Calu3 (cell line): ENCODE measurements at places on chromosomes 5 and 9. TPM values are rescaled to one million over a fixed set of nuclear protein-coding genes. Genes with fewer than 3 reads are reported as not detected.

The NRARP gene
- 32.6 and 32.9 TPM in 2 replicates for total RNA-seq

The TTC23L gene
- total RNA-seq, result 0.54 and 0.76 TPM in 2 replicates

The CCNJL gene
- total RNA-seq, result 13.2 and 17.4 TPM in 2 replicates

The ALDOB gene
- 7.1 and 7.4 TPM in 2 replicates for total RNA-seq

The AGPAT2 gene
- 40.4 and 45.4 TPM in 2 replicates for total RNA-seq

The PCDHGA3 gene
- not detected in 2 replicates for total RNA-seq

The ADRA1B gene
- 3.7 and 10.9 TPM in 2 replicates for total RNA-seq

The CAMK2A gene
- not detected in 2 replicates for total RNA-seq

DNA sequence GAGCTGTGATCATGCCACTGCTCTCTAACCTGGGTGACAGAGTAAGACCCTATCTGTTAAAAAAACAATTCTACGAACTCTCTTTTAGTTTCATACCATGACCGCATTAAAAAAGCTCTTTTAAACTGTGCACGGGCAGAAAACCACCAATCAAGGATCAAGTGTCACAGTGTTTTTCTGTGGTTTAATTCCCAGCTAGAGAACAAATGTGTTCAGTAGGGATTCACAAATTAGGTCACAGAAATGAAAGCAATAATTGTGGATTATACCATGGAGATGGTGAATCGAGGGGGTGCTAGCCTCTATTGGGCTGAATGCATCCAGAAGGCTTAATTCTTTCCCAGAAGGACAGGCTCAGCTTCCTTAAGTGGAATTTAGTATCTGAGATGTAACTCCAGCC lies 79.1 kb downstream of the ATG10 start:
- no peak for DNase-seq
- no peak overlapping the region for H3K27ac ChIP-seq
- H3K36me3 ChIP-seq, result no peaks in the 10 kb centered on the region
- H3K4me1 ChIP-seq, result no peaks in the 10 kb centered on the region
- H3K27me3 ChIP-seq, result no peaks in the 10 kb centered on the region

DNA sequence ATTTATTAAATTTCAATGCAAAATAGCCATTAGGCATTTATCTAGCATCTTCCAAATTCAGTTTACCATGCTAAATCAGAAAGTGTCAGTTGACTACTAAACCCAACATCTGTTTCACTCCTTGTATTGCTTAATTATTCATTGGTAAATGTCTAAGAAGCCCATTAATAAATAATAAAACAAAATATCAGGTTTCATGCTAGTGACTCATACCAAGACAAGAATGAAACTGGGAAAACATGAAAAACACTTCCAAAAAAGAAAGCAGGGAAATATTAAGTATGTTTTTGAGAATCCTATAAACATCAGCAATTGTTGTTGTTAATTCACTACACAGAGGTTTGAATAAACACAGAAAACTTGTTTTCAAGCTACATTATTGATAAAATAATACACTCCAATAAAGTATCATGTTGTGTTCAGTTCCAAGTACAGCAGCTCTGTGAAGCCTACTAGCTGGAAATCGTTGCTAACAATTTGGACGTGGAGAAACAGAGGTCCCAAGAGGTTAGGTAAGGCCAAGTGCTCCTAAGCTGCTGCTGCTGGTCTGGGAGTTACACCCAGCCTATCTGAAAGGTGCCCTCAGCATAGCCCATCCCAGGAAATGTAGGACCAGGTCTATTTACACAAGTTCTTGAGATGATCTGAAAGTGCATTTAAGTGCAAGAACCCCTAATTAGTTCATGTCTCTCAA lies 78.8 kb downstream of the GNAQ start:
- H3K27me3 ChIP-seq, result no peaks in the 10 kb centered on the region
- no peak overlapping the region for H3K27ac ChIP-seq
- DNase-seq, result no peak
- peaks cover 9% of the 10 kb centered on the region for H3K4me1 ChIP-seq

DNA sequence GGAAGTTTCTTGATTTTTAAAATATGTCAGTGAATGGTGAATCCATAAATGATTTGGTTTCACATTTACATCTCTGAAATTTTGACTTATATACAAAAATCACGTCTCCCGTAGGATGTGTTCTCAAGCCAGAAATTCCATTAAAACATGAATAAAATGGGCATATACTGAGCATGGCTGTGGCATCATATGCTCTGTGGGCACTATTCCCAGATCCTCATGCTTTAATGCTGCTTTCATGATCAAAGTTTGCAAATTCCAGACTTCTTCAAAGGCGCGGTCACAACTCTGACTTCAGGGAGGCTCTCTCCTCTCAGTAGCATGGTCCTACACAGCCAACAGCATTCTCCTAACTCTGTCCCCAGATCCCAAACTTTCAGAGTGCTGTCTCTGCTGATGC lies 723.2 kb downstream of the TAF11L14 start:
- no peak for DNase-seq
- H3K4me1 ChIP-seq, result no peaks in the 10 kb centered on the region
- no peak overlapping the region for H3K4me3 ChIP-seq
- H3K36me3 ChIP-seq, result no peaks in the 10 kb centered on the region

- no peak for DNase-seq
- H3K4me1 ChIP-seq, result no peaks in the 10 kb centered on the region
- no peaks in the 10 kb centered on the region for H3K36me3 ChIP-seq
- no peak overlapping the region for H3K4me3 ChIP-seq
- no peak overlapping the region for H3K27ac ChIP-seq
- H3K27me3 ChIP-seq, result peaks cover 80% of the 10 kb centered on the region
Measured at GRCh38 chr9:89801341-89801740, 196.5 kb downstream of the GADD45G start.

DNA sequence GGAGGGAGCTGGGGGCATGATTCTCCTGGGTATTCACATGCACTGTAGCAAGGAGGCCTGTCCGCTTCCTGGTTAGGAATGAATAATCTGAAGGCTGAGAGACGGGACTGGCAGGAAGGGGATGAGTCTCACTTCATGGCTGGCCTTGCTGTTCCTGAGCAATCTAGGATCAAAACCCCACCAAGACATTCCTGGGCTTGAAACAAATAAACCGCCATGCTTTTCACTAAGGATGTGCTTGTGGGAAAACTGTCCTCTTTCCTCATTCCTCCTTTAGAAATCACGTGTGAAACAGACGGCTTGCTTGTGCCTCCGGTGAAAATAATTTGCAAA lies 132.8 kb downstream of the MACROH2A1 start:
- H3K27ac ChIP-seq, result no peak overlapping the region
- no peaks in the 10 kb centered on the region for H3K4me1 ChIP-seq
- H3K4me3 ChIP-seq, result no peak overlapping the region
- H3K36me3 ChIP-seq, result no peaks in the 10 kb centered on the region
- DNase-seq, result no peak
- H3K27me3 ChIP-seq, result peaks cover 35% of the 10 kb centered on the region

- peak overlapping the region; percentile 98 for H3K27ac ChIP-seq
- H3K4me1 ChIP-seq, result peaks cover 23% of the 10 kb centered on the region
- no peaks in the 10 kb centered on the region for H3K27me3 ChIP-seq
- DNase-seq, result no peak
- peak overlapping the region; percentile 84 for H3K4me3 ChIP-seq
Measured at GRCh38 chr9:14316602-14317300, 2.8 kb upstream of the NFIB start.

GRCh38 chr9:119002491-119002890 lies 366.7 kb downstream of the BRINP1 start:
- no peak for DNase-seq
- no peaks in the 10 kb centered on the region for H3K27me3 ChIP-seq
- no peak overlapping the region for H3K27ac ChIP-seq
- no peaks in the 10 kb centered on the region for H3K36me3 ChIP-seq

GRCh38 chr9:7368410-7369292 lies 430.9 kb downstream of the DMAC1 start:
- no peaks in the 10 kb centered on the region for H3K4me1 ChIP-seq
- H3K27ac ChIP-seq, result no peak overlapping the region
- H3K27me3 ChIP-seq, result no peaks in the 10 kb centered on the region
- H3K4me3 ChIP-seq, result no peak overlapping the region

DNA sequence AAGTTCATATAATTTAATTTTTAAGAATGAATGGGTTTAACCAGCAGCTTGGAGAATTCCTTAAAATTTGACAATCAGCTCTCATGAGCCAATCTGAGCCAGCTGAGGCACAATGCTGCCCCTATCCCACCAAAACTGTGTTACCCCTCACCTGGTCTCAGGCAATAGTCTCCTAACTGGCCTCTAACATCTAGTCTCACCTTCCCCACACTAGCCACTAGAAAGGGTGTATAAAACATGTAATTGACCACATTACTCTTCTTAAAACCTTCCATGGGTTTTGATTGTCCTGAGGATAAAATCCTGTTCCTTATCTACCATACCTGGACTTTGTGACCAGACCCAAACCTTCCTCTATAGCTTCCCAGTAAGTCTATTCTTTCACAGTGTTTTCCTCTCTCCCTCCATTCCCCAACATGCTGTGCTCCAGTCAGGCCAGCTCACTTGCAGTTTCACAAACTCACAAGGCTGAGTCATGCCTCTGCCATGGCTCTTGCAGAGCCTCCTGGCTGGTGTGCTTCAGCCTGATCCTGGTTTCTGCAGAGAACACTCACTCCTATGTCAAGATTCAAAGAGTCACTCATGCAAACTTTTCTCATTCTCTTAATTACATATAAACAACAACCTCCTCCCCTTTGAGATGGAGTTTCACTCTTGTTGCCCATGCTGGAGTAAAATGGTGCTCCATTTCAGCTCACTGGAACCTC lies 16.0 kb upstream of the ZCCHC7 start:
- no peak overlapping the region for H3K4me3 ChIP-seq
- no peak overlapping the region for H3K27ac ChIP-seq
- no peaks in the 10 kb centered on the region for H3K36me3 ChIP-seq
- H3K27me3 ChIP-seq, result no peaks in the 10 kb centered on the region
- no peaks in the 10 kb centered on the region for H3K4me1 ChIP-seq
